ENCODE measurements at places on chromosomes 16 and 17. TPM values are rescaled to one million over a fixed set of nuclear protein-coding genes. Genes with fewer than 3 reads are reported as not detected.

FOXL1 gene
- total RNA-seq = 1.2 TPM

EVPLL gene
- total RNA-seq = 0.69 TPM

RPL26 gene
- 3,063 TPM for total RNA-seq

RNF112 gene
- 17.3 TPM for total RNA-seq

CHST4 gene
- total RNA-seq = 0.46 TPM

MYO15A gene
- total RNA-seq = 2.5 TPM

CDH1 gene
- 4.2 TPM for total RNA-seq

IL34 gene
- 8.5 TPM for total RNA-seq

HNF1B gene
- not detected for total RNA-seq

C1QTNF1 gene
- 3.2 TPM for total RNA-seq

HOXB8 gene
- total RNA-seq = not detected

PRM3 gene
- total RNA-seq = not detected

KRT32 gene
- not detected for total RNA-seq

ST6GALNAC2 gene
- 2.1 TPM for total RNA-seq

KATNB1 gene
- 42.4 TPM for total RNA-seq

KRTAP2-1 gene
- not detected for total RNA-seq

CASKIN1 gene
- 41.3 TPM for total RNA-seq

KCNH6 gene
- total RNA-seq = 0.69 TPM

CDH13 gene
- total RNA-seq = 42.7 TPM

KRTAP4-6 gene
- total RNA-seq = not detected

KCNJ2 gene
- 15.5 TPM for total RNA-seq

DNASE1L2 gene
- total RNA-seq = 2.8 TPM

PPL gene
- total RNA-seq = 13.4 TPM

PRSS21 gene
- total RNA-seq = not detected

TRAPPC1 gene
- 21.9 TPM for total RNA-seq

NPIPB6 gene
- total RNA-seq = 0.92 TPM

TBC1D3K gene
- total RNA-seq = not detected

ZNF267 gene
- total RNA-seq = 13.8 TPM

NECAB2 gene
- total RNA-seq = 81.4 TPM

TMC5 gene
- 0.69 TPM for total RNA-seq

SHISA6 gene
- total RNA-seq = 11.8 TPM

SCARF1 gene
- total RNA-seq = 4.6 TPM

AANAT gene
- total RNA-seq = not detected
